ENCODE measurements at places on chromosomes 7 and 10. TPM values are rescaled to one million over a fixed set of nuclear protein-coding genes. Genes with fewer than 3 reads are reported as not detected.

CACNB2 gene
- 1.2 TPM for total RNA-seq

MACROH2A2 gene
- 6.7 TPM for total RNA-seq

PTPRE gene
- total RNA-seq: 53.0 TPM

CEP55 gene
- 0.62 TPM for total RNA-seq

AGBL3 gene
- 5.3 TPM for total RNA-seq

PKD1L1 gene
- total RNA-seq: 1.5 TPM

ACTL6B gene
- not detected for total RNA-seq

UTF1 gene
- not detected for total RNA-seq

AIFM2 gene
- total RNA-seq: 14.1 TPM

All from sciatic nerve (tissue), 2 donors.